Right cardiac atrium (tissue), 5 donors: ENCODE measurements at places on chromosomes 1 and 21. TPM values are rescaled to one million over a fixed set of nuclear protein-coding genes. Genes with fewer than 3 reads are reported as not detected.

- DNase-seq, result no peak
Measured at GRCh38 chr1:75708910-75709309, 15.6 kb upstream of the ACADM start.

DNA sequence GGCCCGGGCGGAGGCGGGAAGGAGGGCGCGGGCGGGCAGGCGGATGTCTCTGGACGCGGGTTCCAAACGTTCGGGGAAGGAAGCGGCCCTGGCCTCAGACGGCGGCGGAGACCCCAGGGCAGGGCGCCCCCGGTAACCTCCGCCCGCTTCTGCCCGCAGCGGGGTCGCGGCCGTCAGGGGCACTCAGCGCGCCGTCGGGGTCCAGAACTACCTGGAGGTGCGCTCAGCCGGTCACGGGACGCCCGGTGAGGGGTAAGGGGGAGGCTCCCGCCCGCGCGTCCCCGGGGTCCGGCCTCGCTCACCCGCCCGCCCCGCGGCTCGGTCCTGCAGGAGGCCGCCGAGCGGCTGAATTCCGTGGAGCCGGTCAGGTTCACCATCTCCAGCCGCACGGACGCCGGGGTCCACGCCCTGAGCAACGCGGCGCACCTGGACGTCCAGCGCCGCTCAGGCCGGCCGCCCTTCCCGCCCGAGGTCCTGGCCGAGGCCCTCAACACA is 406 bp downstream of the PUSL1 start:
- DNase-seq, result no peak

GRCh38 chr1:190649553-190649952 is 171.9 kb upstream of the BRINP3 start:
- no peak for DNase-seq

DNA sequence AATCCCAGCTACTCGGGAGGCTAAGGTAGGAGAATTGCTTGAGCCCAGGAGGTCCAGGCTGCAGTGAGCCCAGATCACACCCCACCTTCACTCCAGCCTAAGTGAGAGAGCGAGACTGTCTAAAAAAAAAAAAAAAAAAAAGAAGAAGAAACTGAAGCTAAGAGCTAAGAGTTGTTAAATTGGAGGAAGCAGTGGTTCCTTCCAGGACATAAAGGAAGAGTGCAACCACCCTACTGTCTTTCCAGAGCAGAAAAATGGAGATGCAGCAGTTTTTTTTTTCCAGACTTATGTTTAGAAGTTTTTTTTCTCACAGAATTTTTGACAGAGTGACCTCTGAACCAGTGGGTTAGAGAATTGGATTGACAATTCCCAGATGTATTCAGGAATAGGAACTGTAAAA is 88.7 kb downstream of the HLX start:
- DNase-seq, result no peak

- DNase-seq, result no peak
Measured at GRCh38 chr1:186498695-186499389, 37.9 kb upstream of the PDC start.

- DNase-seq, result no peak
Measured at GRCh38 chr1:220775240-220775853, 11.4 kb upstream of the MTARC1 start.

GRCh38 chr1:17908945-17909344 is 153.8 kb downstream of the ACTL8 start:
- DNase-seq, result no peak

The SYCP1 gene
- total RNA-seq, result not detected

The LY9 gene
- total RNA-seq, result 0.25 TPM

The DEPDC1 gene
- total RNA-seq, result 0.71 TPM

The ADAM30 gene
- total RNA-seq, result not detected

The C4BPB gene
- total RNA-seq, result not detected

The SPRR5 gene
- total RNA-seq, result not detected
